ENCODE measurements at places on chromosomes 2 and 18.
A peak's percentile ranks its signal among the peaks of the same experiment; 100 is the strongest.

DNA sequence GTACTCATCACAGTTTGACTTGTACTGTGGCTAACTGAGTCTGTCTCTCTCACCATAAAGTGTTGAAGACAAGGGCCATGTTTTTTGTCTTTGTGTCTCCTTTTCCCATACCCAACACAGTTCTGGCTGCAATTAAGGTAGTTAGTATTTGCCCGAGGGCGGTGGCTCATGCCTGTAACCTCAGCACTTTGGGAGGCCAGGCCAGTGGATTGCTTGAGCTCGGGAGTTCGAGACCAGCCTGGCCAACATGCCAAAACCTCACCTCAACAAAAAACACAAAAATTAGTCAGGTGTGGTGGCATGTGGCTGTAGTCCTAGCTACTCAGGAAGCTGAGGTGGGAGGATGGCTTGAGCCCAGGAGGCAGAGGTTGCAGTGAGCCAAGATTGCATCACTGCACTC is 6.9 kb upstream of the KIF3C start:
- DNase-seq, result no peak

DNA sequence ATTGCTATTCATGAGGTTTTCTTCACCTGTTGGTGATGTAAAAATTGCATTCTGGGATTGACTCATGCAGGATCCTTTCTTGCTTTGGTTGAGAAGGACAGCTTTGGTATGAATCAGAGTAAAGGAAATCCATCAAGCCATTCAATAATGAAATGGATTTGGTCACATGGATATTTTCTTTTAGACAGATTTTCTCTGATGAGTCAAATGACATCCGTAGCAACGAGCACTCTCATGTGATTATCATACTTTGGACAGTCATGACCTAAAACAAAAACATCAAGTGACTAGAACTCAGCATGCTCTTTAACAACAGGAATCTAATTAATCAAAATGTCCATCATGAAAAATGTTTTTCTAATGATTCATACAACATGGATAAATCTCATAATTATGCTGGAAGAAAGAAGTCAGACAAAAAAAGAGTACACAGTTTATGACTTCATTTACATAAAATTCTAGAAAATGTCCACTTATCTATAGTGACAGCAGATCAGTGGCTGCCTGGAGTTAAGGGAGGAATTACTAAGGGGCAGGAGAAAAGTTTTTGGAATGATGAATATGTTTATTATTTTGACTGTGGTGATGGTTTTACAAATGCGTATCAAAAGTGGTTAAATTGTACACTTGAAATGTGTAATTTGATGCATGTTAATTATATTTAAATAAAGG is 30.7 kb downstream of the TRAK2 start:
- no peak for DNase-seq

DNA sequence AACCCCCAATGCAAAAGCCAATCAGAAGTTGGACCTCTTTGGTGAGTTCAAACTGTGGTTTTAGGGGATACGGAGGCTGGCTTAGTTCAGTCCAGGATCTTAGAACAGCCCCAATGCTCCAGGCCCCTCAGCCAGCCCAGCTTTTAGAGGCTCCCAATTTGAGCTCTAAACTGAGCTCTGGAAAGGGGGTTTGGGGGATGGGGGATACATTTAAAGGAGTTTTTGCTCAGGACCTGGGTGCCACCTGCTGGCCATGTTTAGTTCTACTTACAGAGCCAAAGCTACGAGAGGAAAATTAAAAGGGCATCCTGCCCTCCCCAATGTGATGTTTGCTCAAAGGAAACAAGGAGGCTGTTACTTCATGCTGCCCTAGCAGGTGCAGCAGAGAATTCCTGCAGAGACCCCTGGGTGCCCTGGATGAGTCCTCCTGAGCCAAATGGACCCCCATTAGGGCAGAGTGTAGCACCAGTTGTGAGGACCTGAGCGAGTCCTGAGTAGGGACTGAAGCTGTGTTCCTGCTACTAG is 15.9 kb upstream of the TMEM214 start:
- DNase-seq, result no peak

DNA sequence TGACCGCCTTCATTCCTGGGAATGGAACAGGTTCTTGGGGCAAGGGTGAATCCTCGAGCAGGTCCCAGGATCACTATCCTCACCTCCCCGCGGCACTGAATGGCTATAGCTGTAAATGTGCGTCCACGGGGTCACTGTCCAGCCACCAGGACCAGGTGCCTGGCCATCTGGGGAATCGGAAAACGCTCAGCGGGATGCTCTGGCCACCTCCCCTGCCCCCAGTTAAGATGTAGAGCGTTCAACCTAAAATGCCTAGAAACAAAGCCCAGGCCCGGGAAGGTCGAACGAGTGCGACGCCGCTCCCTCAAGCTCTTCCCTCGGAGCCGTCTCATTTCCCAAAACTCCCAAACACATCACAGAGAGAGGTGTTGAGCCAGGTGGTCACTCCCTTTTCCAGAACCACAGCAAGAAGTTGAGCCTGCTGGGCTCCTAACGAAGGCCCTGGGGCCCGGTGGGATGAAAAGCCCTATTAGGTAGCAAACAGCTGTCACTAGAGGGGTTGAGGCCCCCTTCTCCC is 795 bp upstream of the CAPN10 start:
- no peak for DNase-seq

DNA sequence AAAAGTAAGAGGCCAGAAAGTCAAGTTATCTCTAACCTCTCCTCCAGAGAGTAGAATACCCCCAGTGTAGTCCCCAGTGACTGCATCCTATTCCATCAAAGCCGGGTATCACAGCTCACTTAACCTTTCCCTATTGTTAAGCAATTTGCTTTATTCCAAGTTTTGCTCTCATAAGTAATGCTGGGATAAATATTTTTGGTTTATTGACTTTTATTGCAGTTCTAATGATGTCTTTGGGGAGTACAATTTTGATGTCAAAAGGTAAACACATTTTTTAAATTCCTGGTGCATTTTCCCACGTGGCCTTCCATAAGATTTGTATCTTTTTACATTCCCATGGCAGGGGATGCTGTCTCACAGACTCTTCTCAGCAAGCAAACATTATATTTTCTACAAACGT is 43.3 kb downstream of the CMPK2 start:
- no peak for DNase-seq

DNA sequence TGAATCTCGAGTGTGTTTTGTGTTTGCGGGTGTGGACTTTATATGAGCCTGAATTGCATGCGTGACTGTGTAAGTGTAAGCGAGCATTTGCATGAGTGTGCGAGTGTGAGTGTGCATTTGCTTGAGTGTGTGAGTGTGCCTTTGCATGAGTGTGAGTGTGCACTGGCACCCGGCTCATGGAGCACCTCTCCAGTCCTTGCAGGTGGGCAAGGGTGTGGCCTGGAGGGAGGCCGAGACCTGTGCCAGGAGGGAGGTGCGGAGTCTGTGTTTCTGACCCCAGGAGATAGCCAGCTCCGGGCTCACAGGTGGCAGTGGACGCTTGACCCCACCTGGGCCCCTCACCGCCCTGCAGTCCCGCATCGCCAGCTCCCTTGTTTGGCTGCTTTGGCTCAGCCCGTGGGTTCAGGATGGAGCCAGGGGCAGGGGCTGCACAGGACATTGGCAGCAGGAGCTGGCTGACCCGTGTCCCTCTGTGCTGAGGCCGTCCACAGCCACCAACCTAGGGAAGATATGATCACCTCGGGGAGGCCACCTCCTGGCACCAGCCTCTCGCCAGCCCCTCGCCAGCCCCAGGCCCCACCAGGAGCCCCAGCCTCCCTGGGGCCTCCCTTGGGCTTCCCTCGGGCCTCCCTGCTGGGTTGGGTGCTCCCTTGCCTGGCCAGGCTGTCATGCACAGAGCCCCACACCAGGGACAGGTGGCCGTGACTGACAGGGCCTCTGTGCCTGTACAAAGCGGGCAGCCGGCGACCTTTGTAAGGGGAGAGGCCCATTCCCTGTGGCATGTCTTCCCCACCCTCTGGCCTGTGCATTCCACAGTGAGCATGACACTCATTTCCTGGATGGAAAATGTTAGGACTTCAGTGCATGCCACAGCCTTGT is 81.6 kb downstream of the PTGR3 start:
- no peak for DNase-seq

DNA sequence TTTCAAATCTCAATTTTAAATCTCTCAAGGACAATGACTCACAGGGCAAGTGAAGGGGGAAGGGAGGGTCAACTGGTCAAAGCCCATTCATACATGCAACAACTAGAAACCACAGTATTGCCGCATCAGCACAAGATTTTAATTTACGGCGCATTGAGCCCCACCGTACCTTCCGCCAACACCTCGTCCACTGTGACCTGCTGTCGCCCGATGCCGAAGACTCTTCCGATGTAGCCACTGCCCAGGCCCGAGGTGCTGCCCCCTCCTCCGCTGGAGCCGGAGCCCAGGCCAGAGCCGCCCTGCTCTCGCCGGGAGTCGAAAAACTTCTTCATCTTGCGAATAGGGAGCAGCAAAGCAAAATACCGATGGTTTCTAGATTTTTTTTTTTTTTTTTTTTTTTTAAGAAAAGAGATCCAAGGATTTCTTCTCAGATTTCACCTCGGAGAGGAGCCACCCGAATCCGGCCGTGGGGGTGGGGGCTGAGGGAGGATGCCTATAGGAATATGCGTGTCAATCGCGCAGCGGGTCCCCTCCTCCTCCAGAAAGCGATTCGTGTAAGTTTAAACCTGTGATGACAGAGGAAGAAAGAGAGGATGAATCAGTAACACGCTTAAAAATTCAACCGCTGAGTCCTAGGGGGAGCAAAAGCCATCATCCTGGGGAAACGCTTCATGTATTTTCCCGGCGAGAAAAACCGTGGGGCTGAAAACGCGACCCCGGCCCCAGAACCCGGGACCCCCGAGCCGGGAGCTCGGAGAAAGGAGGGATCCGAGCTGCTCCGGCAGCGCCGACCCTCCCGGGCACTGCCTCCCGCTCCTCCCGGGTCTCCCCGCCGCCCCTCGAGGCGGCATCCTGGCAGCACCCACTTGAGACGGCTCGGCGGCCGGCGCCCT is 584 bp downstream of the AAK1 start:
- DNase-seq, result peak; percentile 41

GRCh38 chr18:45040879-45041278 is 360.2 kb downstream of the SETBP1 start:
- DNase-seq, result no peak

- DNase-seq, result no peak
These were observed 156.7 kb downstream of the ARHGAP28 start for GRCh38 chr18:6885992-6886796.

GRCh38 chr2:224085246-224085645 is 46.2 kb upstream of the SERPINE2 start:
- no peak for DNase-seq

GRCh38 chr2:38549851-38550250 is 52.9 kb downstream of the HNRNPLL start:
- no peak for DNase-seq

- DNase-seq, result no peak
These were observed 348.9 kb downstream of the RND3 start for GRCh38 chr2:150138587-150138986.

- no peak for DNase-seq
These were observed 51.5 kb downstream of the USP37 start for GRCh38 chr2:218516614-218517013.

DNA sequence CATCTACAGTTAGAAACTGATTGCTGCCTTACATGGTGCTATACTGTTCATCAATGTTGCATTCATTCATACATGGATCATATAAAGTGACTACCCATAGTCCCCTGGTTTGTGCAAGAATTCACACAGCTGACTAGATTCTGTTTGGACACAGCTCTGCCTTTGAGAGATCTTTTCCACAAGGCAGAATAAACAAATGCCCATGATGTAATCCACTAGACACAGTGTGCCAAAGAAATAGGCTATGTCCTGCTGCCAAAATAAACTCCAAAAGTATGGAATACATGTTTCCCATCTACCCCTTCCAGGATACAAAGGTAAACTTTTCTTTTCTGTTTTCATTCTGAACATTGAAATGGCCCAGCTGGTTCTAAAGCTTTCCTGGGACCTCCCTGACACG is 269.4 kb upstream of the CHAC2 start:
- no peak for DNase-seq

GRCh38 chr2:42877936-42878335 is 85.6 kb upstream of the HAAO start:
- no peak for DNase-seq

DNA sequence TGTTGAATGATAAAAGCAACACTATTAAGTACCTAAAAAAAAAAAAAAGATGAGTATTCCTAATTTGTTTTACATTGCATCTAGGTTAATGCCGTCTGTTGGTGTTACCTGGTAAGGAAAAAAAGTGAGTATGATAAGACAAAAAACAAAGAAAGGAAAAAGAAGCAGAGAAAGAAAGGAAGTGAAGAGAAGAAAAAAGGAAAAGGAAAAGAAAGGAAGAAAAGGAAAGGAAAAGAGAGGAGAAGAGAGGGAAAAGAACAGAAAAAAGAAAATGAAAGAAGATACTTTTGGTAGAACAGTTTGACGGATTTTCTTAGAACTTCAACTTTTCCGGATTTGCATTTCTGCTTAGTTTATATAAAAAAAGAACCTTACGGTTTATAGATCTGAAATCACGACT is 387.9 kb downstream of the METTL4 start:
- no peak for DNase-seq

DNA sequence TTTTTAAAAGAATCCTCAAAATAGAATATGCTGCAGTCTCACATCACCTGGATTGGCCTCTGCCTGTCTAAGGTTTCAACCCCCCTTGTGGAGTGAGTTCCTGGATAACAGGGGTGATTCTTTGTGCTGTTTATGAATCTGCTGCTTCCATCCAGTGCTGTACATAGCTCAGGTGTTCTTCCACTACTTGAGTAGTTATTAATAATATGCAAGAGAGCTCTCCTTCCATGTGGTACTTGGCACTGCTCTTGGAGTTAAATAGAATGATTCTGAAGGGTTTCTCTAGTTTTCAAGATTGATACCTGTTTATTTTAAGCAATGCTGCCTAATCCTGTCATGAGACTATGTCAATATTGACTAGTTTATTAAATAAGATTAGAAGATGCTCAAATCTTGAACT is 273.6 kb downstream of the RDH14 start:
- no peak for DNase-seq

DNA sequence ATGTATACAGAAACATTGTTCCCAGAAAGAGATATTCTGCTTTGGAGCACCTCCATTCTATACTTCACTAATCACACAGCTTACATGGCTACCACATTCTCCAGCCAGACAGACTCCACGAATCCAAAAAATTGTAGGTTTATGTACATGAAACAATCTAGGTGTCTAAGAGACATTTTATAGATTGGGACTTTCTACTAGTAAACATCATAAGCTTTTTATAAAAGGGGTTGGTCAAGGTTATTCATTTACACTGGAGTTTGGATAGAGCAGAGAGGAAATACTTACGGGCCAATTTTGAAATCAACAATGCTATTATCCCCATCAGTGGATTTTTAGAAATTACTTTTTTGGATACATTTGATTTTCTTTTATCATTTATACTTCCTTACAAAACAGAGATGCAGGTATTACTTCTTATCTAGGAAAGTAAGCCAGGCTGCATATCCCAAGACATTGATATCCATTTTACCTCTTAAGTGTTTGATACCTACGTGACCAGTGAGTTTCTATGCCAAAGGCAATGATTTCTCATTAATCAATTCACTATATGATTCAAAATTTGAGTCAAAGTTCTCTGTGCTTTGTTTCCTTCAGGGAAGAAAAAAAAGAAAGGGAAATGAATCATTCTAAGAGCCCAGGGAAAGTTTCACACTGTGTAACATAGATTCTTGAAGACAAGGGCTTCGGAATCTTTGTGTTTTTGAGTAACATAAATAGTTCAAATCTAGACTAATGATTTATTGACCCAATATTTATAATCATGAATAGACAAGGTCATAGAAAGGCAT is 140.5 kb downstream of the PTH2R start:
- no peak for DNase-seq

Data from stimulated activated CD4-positive, alpha-beta T cell treated with anti-CD3 and anti-CD28 coated beads, Interleukin-1b, Interleukin-23, amount 100 ng/mL, for 1 hour (primary cell).